PC-9 (cell line): ENCODE measurements at places on chromosomes 12 and 14.

DNA sequence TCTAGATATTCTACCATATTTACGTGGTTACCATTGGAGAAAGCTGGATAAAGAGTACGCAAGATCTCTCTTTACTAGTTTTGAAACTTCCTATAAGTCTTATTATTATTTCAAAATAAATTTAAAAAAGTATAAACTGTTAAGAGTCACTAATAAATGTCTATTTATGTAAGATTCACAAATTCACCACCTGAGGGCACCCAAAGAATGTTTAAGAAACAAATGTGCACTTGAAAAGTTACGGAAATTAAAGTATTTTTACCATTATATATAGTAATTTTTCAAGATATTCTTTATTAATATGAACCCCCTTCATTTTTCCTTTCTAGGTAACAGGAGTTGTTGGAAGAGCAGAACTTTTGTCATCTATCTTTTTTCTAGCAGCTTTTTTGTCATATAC, 11.9 kb downstream of the TMTC3 start:
- 0 out of 2 replicates have a peak, but pooled peaks cover 9% of the 10 kb centered on the region for H3K36me3 ChIP-seq
- no peak overlapping the region for H3K27ac ChIP-seq
- no peaks in the 10 kb centered on the region for H3K27me3 ChIP-seq
- H3K4me3 ChIP-seq = no peak overlapping the region
- no peak for DNase-seq
- H3K4me1 ChIP-seq = no peaks in the 10 kb centered on the region

GRCh38 chr14:90105756-90106155, 44.0 kb downstream of the KCNK13 start:
- H3K36me3 ChIP-seq = no peaks in the 10 kb centered on the region
- no peak for DNase-seq
- peaks cover 19% of the 10 kb centered on the region for H3K4me1 ChIP-seq
- no peak overlapping the region for H3K4me3 ChIP-seq
- no peak overlapping the region for H3K27ac ChIP-seq
- H3K27me3 ChIP-seq = no peaks in the 10 kb centered on the region

- H3K4me1 ChIP-seq = no peaks in the 10 kb centered on the region
- no peak overlapping the region for H3K4me3 ChIP-seq
- H3K36me3 ChIP-seq = no peaks in the 10 kb centered on the region
- no peaks in the 10 kb centered on the region for H3K27me3 ChIP-seq
These were observed 24.7 kb downstream of the TTC7B start for GRCh38 chr14:90791486-90791885.

- H3K4me3 ChIP-seq = no peak overlapping the region
- peaks cover 7% of the 10 kb centered on the region; the same call in 1 of the 2 replicates for H3K4me1 ChIP-seq
- H3K27ac ChIP-seq = no peak overlapping the region
These were observed 106.6 kb downstream of the DYRK2 start for GRCh38 chr12:67754933-67755697.

- no peaks in the 10 kb centered on the region for H3K4me1 ChIP-seq
- no peak for DNase-seq
- H3K27ac ChIP-seq = no peak overlapping the region
- peaks cover 85% of the 10 kb centered on the region for H3K27me3 ChIP-seq
- no peak overlapping the region for H3K4me3 ChIP-seq
These were observed 80.8 kb downstream of the GALNT9 start for GRCh38 chr12:132248453-132249167.
